ENCODE measurements at places on chromosomes 2 and 18.

GRCh38 chr2:144521686-144522085 is 1.8 kb upstream of the ZEB2 start:
- no peak for DNase-seq

- DNase-seq: no peak
Observed at GRCh38 chr2:86285571-86285970, 51.9 kb downstream of the REEP1 start.

- DNase-seq: no peak
Observed at GRCh38 chr2:156366753-156367152, 34.2 kb upstream of the NR4A2 start.

GRCh38 chr2:233643128-233643527 is 6.9 kb downstream of the UGT1A10 start:
- DNase-seq: no peak

DNA sequence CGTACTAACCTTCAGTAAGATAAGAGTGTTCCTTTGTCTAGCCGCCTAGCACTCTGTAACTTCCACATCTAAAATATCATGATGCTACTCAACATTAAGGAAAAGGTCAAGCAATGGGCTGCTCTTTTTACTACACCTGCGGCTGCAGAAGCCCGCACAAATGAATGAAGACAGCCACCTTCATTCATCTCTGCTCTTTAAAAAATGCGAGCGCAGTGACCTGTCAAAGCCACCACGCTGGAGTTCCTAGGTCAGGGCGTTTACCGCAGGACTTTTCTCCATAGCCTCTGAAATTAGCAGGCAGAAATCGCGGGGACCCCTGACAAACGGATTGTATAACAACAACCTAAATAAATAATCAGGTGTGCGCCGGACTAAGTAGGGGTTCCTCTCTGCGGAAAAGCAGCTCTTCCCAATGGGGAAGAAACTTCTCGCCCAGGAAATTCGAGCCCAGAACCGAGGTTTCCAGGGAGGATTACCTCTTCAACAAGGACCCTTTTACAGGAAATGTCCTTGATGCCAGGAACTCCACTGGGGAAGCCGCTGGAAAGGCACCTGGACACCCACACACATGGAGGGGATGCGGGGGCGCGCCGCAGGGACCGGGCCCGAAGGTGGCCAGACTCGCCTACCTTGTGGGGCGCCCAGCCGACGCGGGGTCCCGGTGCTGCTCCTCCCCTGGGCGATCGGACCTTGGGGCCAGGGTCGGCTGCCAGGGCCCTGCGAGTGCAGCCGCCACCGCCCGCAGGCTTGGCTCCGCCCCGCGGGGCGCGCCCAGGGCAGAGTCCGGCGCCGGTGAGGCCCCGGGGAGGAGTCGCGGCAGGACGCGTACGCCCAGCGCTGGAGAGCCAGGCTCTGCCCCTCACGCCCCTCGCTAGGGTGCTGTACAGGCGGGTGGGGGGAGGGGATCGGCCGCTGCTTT is at the start of gene CCDC68:
Gene CCDC68, minus strand, starts transcription at position 758 of the 922 bp plus-strand sequence. CDS start 16,670 bp downstream, outside the sequence.
- DNase-seq: peak; percentile 38

- no peak for DNase-seq
Observed at GRCh38 chr2:101500860-101501259, 25.9 kb upstream of the RFX8 start.

GRCh38 chr2:15780234-15780633 is 160.1 kb upstream of the MYCN start:
- no peak for DNase-seq

DNA sequence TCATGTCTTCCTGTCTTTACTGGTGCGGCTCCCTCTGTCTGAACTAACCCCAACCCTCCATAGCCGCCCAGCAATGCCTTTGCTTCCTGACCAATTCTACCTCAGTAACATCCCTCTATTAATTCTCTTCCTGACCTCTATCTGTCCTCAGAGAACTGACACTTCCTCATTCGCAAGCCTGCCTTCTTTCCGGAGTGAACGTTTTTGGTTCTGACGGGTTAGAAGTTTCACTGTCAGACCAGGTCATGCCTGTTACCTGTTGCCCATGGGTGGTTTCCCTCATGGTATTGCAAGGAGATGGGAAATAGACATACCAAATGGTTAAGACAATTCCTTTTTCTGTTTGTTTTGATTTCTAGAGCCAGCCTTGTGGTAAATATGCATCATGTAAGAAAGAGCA is 453.4 kb upstream of the SLC14A2 start:
- DNase-seq: no peak

DNA sequence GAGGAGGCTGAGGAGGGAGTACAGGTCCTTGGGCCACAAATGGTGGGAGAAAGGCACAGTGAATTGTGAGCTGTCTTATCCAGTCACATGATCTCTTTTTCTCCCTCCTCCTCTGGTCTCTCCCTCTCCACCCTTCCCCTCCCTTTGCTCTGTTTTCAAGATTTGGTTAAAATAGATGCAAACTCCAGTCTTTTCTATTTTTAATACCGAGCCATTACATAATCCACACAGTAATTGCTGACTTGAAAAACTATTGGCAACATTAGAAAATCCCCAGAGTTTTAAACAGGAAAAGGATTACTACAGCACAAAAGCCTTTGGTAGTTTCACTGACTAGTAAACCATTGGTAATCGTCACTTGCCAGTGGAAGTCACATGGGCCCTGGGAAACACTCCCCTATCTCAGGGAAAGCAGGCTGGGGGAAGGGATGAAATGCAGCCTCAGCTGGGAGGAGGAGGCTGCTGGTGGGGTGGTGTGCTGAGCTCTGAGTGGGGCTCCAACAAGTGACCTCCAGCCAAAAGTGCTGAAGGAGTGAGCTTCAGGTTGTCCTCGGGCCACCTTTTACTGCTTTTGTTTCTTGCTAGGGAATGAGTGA is 57.4 kb upstream of the PCBP1 start:
- peak; percentile 79 for DNase-seq

DNA sequence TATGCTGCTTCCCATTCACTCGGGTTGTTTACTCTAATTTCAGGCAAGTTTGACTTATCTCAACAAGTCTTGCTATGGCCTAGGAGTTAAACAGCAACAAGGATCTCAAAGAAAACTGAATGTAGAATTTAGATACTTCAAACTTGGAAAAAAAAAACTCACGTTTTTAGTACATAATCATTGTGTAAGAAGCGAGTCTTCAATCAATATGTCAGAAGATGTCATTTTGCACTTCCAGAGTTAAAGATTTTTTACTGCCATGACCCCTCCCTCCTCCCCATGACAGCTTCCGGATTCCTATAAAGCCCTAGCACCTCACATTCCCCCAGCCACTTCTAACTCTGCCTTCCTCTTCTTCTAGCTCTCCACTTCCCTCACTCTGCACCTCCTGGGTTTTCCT is 133.4 kb downstream of the SS18 start:
- no peak for DNase-seq

- peak; percentile 88 for DNase-seq
Observed at GRCh38 chr2:239225871-239226561, 174.8 kb downstream of the HDAC4 start.

- peak; percentile 17 for DNase-seq
Observed at GRCh38 chr2:159760326-159760725, 37.7 kb downstream of the CD302 start.

- DNase-seq: no peak
Observed at GRCh38 chr2:74760875-74761630, 72.9 kb upstream of the HK2 start.

DNA sequence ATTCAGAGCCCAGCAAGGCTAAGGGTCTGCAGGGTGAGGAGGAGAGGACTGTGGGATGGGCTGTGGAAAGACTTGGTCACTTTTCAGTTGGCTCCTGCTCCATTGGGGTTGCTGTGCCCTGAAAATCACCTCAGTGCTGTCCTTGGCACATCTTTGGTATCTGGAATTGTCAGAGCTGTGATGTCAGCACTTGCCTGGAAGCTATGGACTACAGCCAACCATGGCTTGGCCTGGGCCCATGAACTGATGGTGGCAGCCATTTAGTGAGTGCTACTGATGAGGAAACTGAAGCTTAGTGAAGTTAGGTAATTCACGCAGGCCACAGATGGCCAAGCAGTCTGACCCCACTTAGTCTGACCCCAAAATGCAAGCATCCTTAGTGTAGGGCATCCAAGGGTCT is 121.8 kb upstream of the SERPINE2 start:
- DNase-seq: no peak

- no peak for DNase-seq
Observed at GRCh38 chr2:163778045-163778781, 42.4 kb upstream of the FIGN start.

DNA sequence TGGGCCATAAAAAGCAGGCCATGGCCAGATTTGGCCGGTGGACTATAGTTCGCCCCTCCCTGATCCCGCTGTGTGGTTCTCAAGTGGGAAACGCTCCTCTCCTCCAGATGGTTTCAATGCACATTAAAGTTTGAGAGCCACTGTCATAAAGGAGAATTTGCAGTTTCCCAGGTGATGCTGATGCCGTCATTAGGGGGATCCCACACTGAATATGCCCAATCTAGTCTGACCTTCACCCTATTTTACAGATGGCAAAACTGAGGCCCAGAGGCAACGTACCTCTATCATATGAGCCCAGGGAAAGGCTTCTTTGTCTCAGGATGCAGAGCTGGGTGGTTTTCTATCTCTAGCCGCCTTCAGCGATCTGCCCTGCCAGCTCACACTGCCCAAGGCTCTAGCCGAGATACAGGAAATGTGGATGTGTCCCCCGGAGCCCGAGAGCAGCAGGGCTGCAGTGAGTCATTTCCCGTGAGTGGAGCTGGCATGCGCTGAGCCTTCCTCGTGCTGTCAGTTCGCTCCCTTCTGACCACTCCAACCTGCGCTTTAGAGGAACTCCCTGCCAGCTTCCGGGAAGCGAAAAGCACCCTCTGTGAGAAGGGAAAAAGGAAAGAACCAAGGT is 116.2 kb downstream of the SMAD7 start:
- DNase-seq: peak; percentile 93

DNA sequence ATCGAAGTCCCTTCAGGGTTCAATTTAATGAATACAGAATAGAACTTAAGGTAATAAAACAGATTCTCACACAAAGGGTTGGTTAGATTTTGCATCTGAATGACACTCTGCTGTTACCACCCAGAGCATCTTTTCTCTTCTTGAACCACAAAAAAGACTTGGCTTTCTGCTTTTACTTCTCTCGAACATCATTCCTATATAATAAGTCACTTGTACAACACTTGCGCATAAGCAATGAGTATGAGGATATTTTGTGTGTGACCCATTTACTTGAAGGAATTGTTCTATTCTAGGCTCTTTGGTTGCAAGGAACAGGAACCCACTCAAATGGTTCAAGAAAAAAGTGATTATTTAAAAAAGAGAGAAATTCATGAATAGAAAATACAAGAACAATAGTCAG is 126.2 kb downstream of the NUP35 start:
- no peak for DNase-seq

GRCh38 chr2:192190474-192190873 is 4.3 kb downstream of the TMEFF2 start:
- DNase-seq: peak; percentile 22

DNA sequence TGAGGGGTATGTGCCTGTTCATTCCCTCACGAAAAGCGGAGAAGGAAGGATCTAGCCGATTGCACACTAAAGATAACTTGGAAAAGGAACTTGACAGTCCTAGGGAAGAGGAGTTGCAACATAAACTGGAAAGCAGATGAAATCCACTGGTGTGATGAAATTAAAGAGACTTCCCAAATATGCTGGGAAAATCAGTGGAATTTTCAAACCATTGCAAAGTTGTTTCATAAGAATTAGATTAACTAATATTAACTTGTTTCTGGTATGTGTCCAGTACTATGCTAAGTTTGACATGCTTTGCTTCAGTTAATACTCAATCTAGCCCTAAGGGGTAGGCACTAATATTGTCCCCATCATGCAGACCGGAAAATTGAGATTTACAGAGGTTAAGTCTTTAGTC is 222.7 kb downstream of the IKZF2 start:
- DNase-seq: no peak

DNA sequence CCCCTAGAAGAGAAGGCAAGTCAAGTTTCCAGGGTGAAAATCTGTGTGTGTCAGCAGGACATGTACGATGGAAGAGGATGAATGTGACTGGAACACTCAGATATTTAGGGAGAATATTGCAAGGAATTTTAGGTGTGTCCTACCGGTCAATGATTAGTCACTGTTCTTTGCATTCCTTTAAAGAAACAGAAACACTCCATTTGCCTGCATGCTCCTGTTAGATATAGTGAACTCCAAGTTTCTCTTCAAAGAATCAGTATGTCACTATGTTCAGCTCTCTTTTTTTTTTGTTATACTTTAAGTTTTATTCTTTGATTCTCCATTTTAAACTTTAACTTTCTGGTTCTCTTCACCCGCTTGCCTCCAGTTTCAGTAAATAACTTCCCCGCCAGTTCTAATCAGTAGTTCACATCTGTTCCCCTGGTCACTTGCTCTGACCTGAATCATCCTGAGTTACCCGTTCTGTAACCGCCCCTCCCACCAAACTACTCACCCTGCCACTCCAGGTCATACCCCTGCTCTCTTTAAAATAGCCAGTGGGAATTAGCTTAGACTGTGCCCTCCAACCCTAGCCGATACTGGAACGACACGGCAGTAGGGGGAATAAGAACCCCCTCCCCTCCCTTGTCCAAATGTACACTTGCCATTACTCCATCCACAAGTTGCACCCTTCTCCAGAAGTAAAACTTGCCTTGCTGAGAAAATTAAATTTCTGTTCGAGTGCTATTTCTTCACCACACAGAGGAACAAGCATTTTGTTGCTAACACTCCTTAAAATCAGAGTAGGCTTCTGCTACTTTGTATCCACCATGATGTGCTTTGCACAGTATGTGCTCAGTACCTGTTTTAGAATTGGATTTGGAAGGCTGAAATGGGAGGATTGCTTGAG is 268.4 kb downstream of the METTL4 start:
- DNase-seq: peak; percentile 8

DNA sequence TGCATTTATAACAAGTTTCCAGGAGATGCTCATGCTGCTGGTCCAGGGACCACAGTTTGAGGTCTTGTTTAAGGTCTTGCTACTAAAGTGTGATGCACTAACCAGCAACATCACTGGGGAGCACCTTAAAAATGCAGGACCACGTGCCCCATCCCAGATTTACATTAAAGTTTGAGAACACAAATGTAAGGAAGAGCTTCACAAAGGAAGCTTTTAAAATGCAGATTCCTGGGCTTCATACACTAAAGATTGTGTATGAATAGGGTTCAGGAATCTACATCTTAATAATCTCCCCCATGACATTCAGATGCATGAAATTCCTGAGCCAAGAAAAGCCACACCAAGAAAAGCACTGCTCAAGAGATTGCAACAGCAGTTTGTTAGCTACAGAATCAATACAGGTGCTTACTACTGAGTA is 235.3 kb upstream of the TANK start:
- DNase-seq: no peak

Measured in hepatic stellate cell (primary cell).